ENCODE measurements at places on chromosomes 16 and 17. TPM values are rescaled to one million over a fixed set of nuclear protein-coding genes. Genes with fewer than 3 reads are reported as not detected.

GRCh38 chr17:79991924-79992648 is 43.6 kb downstream of the TBC1D16 start:
- H3K27me3 ChIP-seq = no peaks in the 10 kb centered on the region
- peak overlapping the region; percentile 54 for H3K27ac ChIP-seq
- DNase-seq = peak; percentile 43
- H3K36me3 ChIP-seq = no peaks in the 10 kb centered on the region
- H3K4me3 ChIP-seq = peak overlapping the region; percentile 46
- H3K4me1 ChIP-seq = peaks cover 35% of the 10 kb centered on the region

DNA sequence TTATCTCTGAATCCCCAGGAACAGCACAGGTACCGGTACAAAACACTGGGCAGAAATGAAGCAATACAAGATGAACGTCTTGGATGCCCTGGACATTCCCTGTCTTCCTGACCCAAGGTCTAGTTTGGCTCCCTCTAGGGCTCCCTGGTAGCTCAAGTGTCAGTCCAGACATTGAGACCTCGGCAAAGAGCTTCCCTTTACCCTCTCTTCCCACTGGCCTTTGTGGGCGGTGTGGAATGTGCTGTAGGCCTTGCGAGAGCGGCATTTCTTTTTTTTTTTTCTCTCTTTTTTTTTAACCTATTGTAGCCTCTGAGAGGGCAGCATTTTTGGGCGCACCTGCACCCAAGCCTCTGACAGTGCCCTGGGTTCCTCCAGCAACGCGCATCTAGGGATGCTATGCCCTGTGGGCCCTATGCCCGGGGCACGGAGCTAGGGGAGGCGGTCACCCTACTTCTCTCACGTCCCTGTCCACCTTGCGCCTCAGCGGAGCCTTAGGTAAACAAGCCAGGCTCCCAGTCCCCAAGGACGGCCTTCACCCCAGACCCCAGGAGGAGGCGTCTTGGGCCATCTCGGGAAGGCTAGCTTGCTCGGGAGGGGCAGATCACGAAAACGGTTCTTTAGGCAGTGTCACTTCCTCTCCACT is 1.2 kb upstream of the NFATC3 start:
- no peaks in the 10 kb centered on the region for H3K36me3 ChIP-seq
- H3K4me1 ChIP-seq = peaks cover 72% of the 10 kb centered on the region
- peak overlapping the region; percentile 100 for H3K27ac ChIP-seq
- H3K27me3 ChIP-seq = no peaks in the 10 kb centered on the region

DNA sequence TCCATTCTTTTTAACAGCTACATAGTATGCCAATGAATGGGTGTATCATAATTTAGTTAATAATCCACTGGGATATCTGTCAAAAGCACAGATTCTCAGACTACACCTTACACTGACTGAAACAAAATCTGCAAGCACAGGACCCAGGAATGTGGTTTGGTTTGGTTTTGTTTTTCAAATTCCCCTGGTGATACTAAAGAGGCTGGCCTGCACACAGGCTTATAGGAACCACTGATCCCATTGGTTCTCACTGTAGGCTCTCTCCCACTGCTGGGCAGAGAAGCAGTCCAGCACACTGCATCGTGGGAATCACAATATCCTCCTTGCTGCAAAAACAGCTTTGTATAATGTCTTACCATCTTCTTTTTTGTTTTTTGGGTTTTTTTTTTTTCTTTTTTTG is 67.1 kb downstream of the TEX14 start:
- H3K27ac ChIP-seq = no peak overlapping the region
- H3K4me3 ChIP-seq = no peak overlapping the region
- H3K27me3 ChIP-seq = no peaks in the 10 kb centered on the region
- H3K4me1 ChIP-seq = no peaks in the 10 kb centered on the region
- H3K36me3 ChIP-seq = no peaks in the 10 kb centered on the region
- DNase-seq = no peak

- H3K27ac ChIP-seq = no peak overlapping the region
- no peaks in the 10 kb centered on the region for H3K36me3 ChIP-seq
- H3K4me3 ChIP-seq = no peak overlapping the region
- DNase-seq = no peak
Measured at GRCh38 chr17:79201119-79201518, 126.5 kb downstream of the ENGASE start.

- no peaks in the 10 kb centered on the region for H3K4me1 ChIP-seq
- no peak overlapping the region for H3K4me3 ChIP-seq
- no peaks in the 10 kb centered on the region for H3K36me3 ChIP-seq
- H3K27me3 ChIP-seq = no peaks in the 10 kb centered on the region
Measured at GRCh38 chr16:55828680-55829079, 4.2 kb downstream of the CES1 start.

DNA sequence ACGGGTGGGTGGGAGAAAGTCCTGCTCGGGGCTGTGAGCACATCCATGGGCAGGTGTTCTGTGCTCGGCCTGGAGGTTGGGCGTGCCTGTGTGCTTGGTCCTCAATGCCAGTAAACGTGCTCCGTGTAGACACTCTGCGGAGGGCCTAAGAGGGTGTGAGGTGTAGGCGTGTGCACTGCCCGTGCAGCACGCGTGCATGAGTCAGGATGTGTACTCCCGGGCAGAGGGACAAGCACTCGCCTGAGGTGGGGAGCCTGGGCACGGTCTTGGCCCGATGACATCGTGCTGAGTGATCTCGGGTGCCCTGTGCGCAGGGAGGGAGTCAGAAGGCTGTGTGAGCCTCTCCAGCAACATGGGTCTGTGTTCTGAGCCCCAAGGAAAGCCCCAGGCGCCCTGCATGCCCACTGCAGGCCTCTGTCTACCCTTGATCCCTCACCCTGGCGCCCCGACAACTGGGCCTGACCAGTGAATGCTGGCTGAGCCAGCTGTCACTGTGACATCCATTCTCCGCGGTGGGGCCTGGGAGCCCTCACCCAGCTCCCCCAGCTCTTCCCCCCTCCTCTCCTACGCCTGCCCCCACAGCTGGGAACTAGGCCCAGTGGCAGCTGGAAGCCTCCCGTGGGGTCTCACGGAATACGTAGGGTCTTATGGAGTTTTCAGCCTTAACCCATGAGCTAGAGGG is 23.5 kb upstream of the NXPH3 start:
- H3K27ac ChIP-seq = no peak overlapping the region
- peaks cover 6% of the 10 kb centered on the region for H3K4me1 ChIP-seq
- no peak for DNase-seq

DNA sequence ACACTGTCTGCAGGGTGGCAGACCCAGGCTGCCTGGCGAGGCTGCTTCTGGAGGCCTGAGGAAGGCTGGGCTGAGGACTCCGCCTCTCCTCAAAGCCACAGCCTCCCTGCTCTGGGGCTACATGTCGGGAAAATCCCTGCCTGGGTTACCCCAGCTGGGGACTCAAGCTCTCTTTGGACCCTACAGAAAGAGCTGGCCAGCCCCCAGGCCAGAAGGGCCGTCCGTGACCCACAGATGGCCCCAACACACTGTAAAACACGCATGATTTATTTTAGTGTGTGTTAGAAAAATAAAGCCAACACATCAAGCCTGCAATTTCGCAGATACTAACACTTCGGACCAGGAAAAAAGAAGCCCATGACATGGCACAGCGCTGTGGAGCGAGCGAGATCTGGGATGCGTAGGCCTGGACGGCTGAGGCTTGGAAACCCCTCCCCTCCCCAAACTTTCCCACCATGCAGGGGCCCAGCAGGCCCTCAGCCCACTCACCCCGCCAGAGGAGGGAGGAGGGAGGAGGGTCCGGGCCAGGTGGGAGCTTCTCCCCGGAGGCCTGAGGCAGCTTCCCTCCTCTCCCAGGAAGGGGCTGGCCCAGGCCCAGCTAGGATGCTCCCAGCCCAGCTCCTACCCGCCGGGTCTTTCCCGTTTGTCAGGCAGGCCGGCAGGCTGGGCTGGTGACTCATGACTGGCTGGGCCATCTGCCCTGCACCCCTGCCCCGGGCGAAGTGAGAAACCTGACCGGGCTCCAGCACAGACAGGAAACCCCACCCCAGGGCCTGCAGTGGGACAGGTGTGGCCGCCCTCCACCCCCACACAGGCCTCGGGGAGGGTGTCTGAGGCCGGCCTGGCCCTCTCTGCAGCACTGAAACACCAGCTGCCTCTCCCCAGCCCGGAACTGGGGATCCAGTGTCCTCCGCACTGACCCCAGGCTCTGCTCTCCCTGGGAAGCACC is 34.1 kb upstream of the SLC38A10 start:
- H3K36me3 ChIP-seq = no peaks in the 10 kb centered on the region
- peak overlapping the region; percentile 1 for H3K4me3 ChIP-seq
- no peaks in the 10 kb centered on the region for H3K27me3 ChIP-seq
- DNase-seq = peak; percentile 94
- peak overlapping the region; percentile 85 for H3K27ac ChIP-seq
- peaks cover 30% of the 10 kb centered on the region for H3K4me1 ChIP-seq

- H3K4me3 ChIP-seq = no peak overlapping the region
- H3K27me3 ChIP-seq = no peaks in the 10 kb centered on the region
- H3K36me3 ChIP-seq = no peaks in the 10 kb centered on the region
- no peak overlapping the region for H3K27ac ChIP-seq
- DNase-seq = no peak
Measured at GRCh38 chr16:29983420-29984136, 9.9 kb downstream of the TAOK2 start.

GRCh38 chr17:62966426-62967204 is 580 bp downstream of the TANC2 start:
- H3K4me1 ChIP-seq = peaks cover 10% of the 10 kb centered on the region
- H3K36me3 ChIP-seq = no peaks in the 10 kb centered on the region
- peaks cover 4% of the 10 kb centered on the region for H3K27me3 ChIP-seq
- peak; percentile 74 for DNase-seq

DNA sequence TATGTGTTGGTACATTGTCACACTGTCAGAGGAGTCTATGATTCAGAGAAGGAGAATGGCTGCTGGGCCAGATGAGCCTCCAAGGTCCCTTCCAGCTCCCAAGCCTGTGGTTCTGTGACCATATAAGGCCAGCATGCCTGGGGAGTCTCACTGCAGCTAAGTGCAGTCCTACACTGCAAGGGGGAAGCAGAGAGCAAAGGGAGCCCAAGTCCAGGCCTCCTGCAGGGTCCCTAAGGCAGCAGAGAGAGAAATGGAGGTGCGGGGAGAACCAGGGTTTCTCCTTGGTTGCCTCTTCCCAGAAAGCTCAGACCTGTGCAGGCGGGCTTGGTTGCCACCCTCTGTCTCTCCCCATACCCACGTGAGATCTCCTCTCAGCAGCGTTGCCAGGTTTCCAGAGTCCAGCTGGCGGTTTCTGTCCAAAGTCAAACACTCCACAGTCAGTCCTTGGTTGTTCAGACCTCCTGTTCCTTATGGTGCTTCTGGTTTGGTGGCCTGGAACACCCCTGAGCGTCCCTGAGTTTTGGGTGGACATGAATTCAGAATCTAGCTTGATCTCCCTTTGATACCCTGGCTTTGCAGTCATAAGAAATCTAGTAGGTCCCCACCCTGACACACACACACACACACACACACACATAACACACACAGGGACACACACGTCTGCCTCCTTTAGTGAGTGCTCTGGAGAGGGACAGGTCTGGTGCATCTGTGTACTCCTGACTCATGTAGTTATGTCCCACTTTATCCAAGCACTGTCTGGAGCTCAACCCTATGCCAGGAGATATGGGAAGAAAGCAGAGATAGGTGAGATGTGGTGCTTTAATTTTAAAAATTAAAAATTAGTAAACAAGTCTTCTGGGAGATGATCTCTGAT is 78.8 kb downstream of the GNAO1 start:
- H3K4me1 ChIP-seq = no peaks in the 10 kb centered on the region
- H3K4me3 ChIP-seq = no peak overlapping the region
- H3K27ac ChIP-seq = peak overlapping the region; percentile 89
- H3K36me3 ChIP-seq = no peaks in the 10 kb centered on the region

- no peak overlapping the region for H3K4me3 ChIP-seq
- DNase-seq = no peak
- peaks cover 35% of the 10 kb centered on the region for H3K4me1 ChIP-seq
- H3K27me3 ChIP-seq = no peaks in the 10 kb centered on the region
- H3K36me3 ChIP-seq = no peaks in the 10 kb centered on the region
Measured at GRCh38 chr16:27724482-27725235, 174.7 kb downstream of the KATNIP start.

DNA sequence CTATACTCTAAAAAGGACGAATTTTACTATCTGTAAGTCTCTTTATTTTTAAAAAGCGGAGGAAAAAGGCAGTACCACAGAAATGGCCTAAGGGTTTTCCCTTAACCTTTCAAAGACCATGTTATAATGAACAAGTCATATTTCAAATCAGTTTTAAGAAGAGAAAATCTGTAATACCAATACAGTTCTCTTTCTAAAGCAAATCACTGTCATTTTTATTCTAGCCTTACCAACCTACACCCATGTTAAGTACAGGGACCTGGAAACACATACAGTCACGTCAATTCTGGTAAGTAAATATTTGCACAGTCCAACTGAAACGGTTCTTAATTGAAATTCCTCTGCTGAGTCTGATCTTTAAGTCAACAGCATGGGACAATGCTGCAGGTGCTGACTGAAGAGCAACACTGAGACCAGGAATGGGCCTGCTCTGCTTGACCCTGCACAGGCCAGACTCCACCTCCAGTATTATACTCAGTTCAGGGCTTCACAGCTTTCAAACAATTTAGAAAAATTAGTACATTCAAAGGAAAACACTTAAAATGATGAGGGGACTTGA is 20.2 kb downstream of the MBTPS1 start:
- no peak overlapping the region for H3K4me3 ChIP-seq
- peaks cover 15% of the 10 kb centered on the region for H3K36me3 ChIP-seq
- DNase-seq = peak; percentile 49
- peak overlapping the region; percentile 72 for H3K27ac ChIP-seq

- no peaks in the 10 kb centered on the region for H3K36me3 ChIP-seq
- no peak overlapping the region for H3K27ac ChIP-seq
- peaks cover 20% of the 10 kb centered on the region for H3K4me1 ChIP-seq
- no peaks in the 10 kb centered on the region for H3K27me3 ChIP-seq
- H3K4me3 ChIP-seq = no peak overlapping the region
Measured at GRCh38 chr17:63430223-63430622, 15.9 kb downstream of the CYB561 start.

DNA sequence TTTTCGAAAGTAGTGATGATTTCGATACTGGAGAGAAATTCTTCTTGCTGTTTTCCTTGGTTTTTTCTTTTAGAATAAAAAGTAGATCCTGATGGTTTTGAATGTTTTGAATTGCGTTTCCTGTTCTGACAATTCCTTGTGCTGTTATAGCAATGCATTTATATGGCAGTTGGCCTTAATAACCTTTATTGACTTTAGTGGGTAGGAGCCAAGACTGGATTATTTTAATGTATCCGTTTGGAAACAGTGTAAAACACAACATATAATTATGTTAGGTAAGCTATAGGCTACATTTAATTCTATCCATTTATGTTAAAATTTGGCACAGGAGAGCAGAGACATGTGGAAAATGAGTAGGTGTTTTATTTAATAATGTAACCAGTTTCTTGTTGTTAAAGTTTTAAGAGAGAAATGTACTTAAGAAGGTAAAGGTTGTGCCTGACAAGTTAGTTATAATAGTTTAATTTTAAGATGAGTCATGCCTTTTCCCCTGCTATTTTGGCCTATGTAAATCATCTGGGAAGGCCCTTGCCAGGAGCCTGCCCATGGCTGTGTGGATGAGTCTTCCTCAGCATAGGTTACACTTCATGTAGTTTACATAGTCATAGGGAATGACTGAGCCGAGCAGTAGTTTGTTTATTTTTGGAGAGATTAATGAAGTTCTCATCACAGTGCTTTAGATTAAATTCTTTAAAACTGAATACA is 189.9 kb downstream of the FTO start:
- no peaks in the 10 kb centered on the region for H3K4me1 ChIP-seq
- peak; percentile 23 for DNase-seq
- no peaks in the 10 kb centered on the region for H3K27me3 ChIP-seq
- H3K4me3 ChIP-seq = no peak overlapping the region

The ABCC11 gene
- total RNA-seq = 10.7 TPM

The BORCS6 gene
- 17.1 TPM for total RNA-seq

The FNDC8 gene
- not detected for total RNA-seq

The PRSS22 gene
- 11.2 TPM for total RNA-seq

The RAD51C gene
- 7.3 TPM for total RNA-seq

The ATP2C2 gene
- total RNA-seq = 138 TPM
